ENCODE measurements at places on chromosomes 4 and X.
A peak's percentile ranks its signal among the peaks of the same experiment; 100 is the strongest.

DNA sequence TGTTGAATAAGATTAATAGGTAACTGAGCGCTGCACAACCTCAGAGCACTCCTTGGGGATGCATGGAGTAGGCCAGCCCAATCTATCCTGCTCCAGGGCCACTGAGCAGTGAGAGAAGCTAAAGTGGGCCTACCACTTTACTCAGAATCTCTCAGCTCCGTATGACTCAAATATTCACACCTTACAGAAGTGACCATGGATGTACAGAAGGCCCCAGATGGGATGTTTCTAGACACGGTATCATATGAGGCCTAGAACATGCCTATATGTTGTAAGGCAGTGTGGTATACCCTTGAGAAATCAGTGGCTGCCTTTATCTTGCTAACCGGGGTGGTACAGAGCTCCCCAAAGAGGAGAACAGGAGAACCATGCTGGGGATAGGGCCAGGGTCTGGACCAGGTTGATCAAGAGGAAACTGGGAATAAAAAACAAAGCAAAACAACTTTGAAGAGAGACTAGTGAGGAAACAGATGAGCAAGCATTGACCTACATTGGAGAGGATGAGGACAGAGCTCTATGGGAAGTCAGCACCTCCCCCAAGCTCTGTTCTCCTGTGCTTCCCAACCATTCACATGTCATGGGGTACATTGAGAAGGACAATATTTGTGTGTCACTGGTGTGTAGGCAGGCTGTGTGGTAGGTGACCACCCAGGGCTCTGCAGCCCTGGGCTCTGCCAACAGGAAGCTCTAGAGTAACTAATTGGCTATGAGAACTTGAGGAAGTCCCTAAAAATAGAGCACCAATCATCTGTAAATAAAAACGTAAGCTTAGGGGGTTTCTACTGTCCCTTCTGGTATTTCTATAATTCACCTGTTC is 31.4 kb downstream of the HOPX start:
- DNase-seq: no peak

DNA sequence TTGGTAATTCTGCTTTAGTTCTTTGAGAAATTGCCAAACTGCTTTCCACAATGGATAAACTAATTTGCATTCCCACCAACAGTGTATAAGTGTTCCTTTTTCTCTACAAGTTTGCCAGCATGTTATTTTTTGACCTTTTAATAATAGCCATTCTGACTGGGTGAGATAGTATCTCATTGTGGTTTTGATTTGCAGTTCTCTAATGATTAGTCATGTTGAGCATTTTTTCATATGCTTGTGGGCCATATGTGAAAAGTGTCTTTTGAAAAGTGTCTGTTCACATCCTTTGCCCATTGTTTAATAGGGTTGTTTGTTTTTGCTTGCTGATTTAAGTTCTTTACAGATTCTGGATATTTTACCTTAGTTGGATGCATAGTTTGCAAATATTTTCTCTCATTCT is 25.9 kb downstream of the ENPEP start:
- DNase-seq: no peak

DNA sequence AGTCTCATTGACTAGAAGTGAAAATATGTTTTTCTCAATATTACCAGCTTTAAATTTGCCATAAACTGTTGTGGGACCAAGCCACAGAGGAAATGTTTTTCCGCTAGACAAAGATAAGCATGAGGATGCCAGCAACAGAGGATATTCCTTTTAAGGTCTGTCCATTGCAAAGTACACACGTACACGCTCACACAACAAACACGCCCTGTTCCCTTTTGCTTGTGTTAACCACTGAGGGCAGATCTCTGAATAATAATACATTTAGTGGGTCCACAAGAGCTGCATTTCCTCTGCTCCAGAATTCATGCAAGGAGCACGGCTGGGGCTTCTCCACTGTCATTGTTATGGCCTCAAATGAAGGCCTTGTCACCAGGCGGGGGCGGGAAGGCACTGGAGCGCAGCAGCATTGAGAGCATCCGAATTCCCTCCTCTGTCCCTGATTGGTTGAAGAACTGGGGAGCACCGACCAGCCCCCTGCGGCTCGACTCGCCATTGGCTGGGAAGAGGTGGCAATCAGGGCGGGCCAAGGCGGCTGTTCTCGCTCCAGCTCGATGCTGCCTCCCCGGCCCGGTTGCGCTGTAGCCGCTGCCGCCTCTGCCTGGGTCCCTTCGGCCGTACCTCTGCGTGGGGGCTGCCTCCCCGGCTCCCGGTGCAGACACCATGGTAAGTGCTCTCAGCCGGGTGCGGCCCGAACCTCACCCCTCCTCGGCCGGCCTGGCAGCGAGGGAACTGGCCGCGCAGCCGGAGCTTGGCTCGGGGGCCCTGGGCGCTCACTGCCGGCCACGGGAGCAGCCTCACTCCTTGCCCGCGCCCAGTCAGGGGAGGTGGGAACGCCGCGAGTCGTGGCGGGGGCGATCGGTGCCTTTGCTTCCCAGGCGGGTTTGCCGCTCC is at the start of gene GUCY1B1:
TSS of gene GUCY1B1 (plus strand) at position 541 of the 891 bp plus-strand sequence. CDS start at position 661, 120 bp downstream.
- DNase-seq: peak; percentile 34

DNA sequence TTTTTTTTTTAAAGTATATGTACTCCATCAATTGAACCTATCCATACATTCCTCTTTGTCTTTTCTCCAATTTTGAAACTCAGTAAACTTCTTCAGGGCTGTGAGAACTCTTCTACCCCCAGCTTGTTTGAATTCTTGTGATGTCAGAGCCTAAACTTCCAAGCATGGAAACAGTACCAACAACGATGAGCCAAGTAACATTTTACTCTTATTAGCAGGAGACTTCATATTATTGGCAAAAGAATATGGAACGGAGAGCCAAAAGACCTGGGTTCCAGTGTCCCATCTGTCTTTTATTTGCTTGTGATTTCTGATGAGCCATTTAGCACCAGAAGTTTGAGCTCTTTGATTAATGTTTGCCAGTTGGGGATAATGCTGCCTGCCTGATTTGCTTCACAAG is 5.3 kb downstream of the DIAPH2 start:
- no peak for DNase-seq

DNA sequence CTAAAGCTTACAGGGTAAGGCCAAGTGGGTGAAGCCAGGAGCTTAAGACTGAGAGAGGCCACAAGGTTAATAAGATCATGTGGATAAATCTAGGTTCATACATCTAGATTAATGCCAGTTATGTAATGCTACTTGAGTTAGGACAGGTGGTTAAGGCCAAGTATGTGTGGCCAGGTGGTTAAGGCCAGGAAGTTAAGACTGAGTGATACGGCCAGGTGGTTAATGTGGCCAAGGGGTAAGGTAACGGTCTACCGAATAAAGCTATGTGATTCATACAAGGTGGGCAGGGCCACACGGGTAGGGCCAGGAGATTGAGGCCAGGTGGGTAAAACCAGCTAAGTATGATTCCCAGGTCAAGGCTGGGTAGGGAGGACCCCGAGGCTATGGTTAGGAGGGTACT is 223.0 kb downstream of the TACR3 start:
- no peak for DNase-seq

GRCh38 chrX:129726307-129727111 is 12.3 kb upstream of the XPNPEP2 start:
- no peak for DNase-seq

- no peak for DNase-seq
Measured at GRCh38 chrX:23136816-23137215, 137.1 kb downstream of the DDX53 start.

Measured in stimulated activated CD4-positive, alpha-beta T cell treated with anti-CD3 and anti-CD28 coated beads, Interleukin-1b, Interleukin-23, amount 100 ng/mL, for 1 hour (primary cell).